Colonic mucosa (tissue), 4 donors: ENCODE measurements at places on chromosomes 12 and 14. TPM values are rescaled to one million over a fixed set of nuclear protein-coding genes. Genes with fewer than 3 reads are reported as not detected.
A peak's percentile ranks its signal among the peaks of the same experiment; 100 is the strongest.

- no peak for DNase-seq
These were observed 486.2 kb downstream of the VRK1 start for GRCh38 chr14:97283426-97283825.

- peak; percentile 73 for DNase-seq
These were observed 10.7 kb upstream of the FKBP4 start for GRCh38 chr12:2783936-2784600.

- no peak for DNase-seq
These were observed 34.1 kb upstream of the NUBPL start for GRCh38 chr14:31527087-31527486.

- DNase-seq = no peak
These were observed 188.9 kb downstream of the PPFIA2 start for GRCh38 chr12:81570234-81570633.

DNA sequence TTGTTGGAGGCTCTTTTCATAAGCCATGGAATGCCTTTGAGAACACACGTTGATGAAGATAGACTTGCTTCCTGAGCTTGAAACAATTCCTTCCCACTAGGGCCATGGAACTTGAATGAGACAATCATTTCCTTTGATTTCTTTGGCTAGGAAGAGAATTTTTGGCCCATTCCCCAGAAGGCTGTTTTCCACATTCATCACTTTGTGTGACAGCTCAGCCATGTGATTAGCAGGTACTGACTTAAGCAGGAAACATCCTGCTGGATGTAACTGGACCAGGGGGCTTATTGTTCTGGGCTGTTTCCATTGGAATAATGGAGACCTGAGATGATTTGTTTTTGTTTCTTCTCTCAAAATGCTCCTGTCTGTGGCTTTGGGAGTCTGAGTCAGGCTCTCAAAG, 469.8 kb upstream of the SEL1L start:
- no peak for DNase-seq

GRCh38 chr14:73173092-73173735, 36.9 kb downstream of the PSEN1 start:
- DNase-seq = no peak

DNA sequence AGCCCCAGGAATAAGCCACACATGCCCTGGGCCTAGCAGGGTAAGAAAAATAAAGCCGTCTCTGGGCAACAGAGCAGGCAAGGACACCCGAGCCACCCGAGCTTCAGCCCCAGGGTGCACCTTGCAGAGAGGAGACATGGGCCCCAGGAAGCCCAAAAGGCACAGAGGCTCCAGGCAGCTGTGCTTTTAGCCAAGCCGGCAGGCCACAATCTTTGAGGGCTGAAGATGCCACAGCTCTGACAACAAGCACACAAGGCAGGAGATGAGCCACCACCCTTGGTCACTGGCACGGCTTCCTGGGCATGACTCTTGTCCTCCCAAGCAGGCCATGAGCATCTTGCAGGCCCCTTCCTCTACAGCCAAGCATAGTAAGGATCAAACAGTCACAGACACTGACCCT, 86.3 kb downstream of the ITPK1 start:
- DNase-seq = no peak

- peak; percentile 38 for DNase-seq
These were observed 159.4 kb downstream of the TSPAN9 start for GRCh38 chr12:3236345-3237187.

GRCh38 chr12:55142669-55143565, 16.7 kb downstream of the OR9K2 start:
- peak; percentile 46 for DNase-seq

DNA sequence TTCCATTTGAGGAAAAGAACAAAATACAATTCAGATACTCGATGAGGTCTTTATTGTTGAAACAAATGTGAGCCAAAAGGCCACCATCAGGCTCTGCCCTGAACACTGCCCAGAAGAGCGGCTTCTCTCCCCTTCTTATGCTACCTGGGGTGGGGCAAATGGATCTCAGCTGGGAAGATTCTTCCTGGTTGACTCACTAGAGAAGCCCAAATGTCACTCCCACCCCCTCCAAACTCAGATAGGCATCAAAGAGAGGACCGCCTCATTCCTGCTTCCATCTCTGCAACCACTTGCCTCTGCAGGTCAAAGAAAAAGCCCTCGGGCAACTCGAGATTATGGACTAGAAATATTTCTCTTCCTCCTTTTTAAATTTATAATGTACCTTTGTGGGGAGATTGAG, 55.8 kb downstream of the TBX3 start:
- no peak for DNase-seq

- no peak for DNase-seq
These were observed 90.2 kb downstream of the TTLL5 start for GRCh38 chr14:75751296-75751695.

GRCh38 chr14:44283836-44284235, 223.2 kb downstream of the FSCB start:
- no peak for DNase-seq

GRCh38 chr12:12456637-12457036, 99.8 kb downstream of the BORCS5 start:
- DNase-seq = no peak

- DNase-seq = no peak
These were observed 190.6 kb downstream of the PHLDA1 start for GRCh38 chr12:75840994-75841355.

- DNase-seq = no peak
These were observed 522.1 kb downstream of the TMEM132D start for GRCh38 chr12:129381715-129382114.

GRCh38 chr14:71675126-71675899, 256.9 kb upstream of the RGS6 start:
- DNase-seq = no peak

GRCh38 chr14:74542056-74542685, 48.6 kb downstream of the ISCA2 start:
- DNase-seq = no peak

- DNase-seq = no peak
These were observed 38.5 kb downstream of the DUSP16 start for GRCh38 chr12:12524128-12524527.

DNA sequence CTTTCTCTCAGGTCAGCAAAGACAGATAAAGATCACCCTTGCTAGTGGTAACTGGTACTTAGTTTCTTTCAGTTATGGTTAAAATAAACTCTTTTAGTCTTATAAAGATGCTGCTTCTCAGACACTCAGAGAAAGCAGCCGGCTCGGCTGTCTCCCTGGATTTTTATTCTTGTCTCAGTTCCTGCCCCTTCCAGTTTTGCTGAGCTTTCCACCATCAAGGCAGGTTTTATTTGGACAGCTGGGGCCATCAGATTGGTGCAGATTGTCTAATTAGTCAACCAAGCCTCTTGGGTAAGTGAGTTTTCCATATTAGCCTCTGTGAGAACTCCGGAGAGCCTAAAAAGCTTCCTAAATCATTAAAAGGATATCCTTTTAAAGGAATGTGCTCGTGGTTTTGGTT, 130.8 kb upstream of the BMP4 start:
- no peak for DNase-seq

DNA sequence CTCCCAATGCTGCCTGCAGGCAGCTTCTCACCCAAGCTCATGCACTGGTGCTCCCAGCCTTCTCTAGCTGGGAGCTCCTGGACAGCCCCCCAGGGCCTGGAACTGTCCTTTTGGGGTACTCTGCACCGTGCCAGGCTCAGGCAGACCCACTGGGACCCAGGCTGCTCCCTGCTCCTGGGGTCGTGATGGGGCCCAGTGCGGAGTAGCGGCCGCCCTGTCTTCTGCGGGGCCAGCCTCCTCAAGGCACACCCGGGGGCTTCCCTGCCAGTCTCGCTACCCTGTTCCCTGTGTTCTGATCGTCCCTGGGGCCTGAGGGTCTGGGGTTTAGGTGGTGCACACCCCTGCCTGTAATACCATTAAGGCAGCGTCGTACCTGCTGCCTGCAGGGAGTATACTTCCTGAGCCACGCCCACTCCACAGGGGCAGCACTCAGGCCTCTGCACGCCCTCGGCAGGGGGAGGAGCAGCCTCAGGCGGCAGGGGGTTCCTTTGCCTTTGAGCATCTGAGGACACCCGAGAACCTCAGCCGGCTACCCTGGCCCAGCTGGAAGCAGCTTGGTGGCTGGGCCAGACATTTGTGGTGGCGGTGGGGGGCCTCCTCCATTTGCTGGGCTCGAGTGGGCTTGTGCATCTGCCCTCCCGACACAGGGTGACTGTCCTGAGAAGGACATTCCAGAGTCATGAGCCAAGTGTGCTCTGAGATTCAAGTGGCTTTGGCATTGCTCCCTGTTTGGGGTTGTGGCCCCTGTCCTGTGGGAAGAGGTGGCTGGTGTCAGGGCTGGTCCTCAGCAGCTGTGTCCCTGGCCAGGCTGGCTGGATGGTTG, 9.2 kb upstream of the CRIP2 start:
- no peak for DNase-seq

- peak; percentile 34 for DNase-seq
These were observed 4.1 kb downstream of the CLEC2D start for GRCh38 chr12:9673404-9674225.

The ADCY4 gene
- total RNA-seq = 10.2 TPM

The PZP gene
- total RNA-seq = 0.05 TPM

The SVOP gene
- 0.50 TPM for total RNA-seq

The GLT8D2 gene
- 1.6 TPM for total RNA-seq

The BATF gene
- 1.3 TPM for total RNA-seq

The TPH2 gene
- total RNA-seq = not detected

The ST8SIA1 gene
- 1.2 TPM for total RNA-seq
